ENCODE measurements at places on chromosomes 13 and 19.

DNA sequence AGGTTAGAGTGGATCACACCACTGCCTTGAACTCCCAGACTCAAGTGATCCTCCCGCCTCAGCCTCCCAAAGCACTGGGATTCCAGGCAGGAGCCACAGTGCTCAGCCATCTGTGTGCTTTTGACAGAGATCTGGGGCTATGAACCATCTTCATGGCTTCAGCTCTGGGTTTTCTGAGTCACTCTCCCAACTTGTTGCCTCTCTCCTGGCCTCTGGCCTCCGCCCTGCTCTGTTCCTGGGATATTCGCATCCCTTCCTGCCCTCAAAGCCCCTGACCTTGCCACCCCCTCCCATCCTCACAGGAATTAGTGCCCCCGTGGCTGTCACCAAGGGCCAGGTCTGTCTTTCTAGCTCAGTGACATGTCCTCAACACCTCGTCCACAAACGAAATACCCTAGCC is 5.7 kb upstream of the GMIP start:
- DNase-seq = no peak

DNA sequence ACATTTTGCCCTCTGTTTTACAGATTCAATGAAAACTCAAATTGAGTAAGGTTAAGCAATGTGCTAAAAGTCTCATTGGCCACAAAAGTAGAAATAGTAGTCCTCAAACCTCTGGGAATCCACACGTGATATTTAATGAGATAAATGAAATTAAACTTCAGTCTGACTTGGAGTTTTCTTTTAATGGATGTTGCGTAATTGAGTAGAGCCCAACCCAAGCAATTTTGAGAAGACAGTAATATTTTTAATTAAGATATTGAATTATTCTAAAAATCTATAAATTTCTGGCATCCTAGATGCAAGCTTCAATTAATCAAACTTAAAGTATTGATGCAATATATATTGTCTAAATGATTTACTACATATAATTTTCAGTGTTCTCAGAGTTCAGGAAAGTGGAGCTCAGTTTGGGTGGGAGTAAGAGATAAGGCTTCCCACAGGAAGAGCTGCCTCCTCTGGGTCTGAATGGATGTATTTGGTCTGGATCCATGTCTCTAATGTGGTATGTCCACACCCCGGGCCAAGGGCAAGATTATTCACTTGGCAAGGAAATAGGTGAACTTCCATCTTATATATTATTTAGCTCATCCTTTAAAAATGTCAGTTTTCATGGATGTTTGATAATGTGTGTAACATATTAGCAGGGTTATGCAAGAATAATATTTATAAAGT is 6.9 kb downstream of the MBNL2 start:
- DNase-seq = no peak

DNA sequence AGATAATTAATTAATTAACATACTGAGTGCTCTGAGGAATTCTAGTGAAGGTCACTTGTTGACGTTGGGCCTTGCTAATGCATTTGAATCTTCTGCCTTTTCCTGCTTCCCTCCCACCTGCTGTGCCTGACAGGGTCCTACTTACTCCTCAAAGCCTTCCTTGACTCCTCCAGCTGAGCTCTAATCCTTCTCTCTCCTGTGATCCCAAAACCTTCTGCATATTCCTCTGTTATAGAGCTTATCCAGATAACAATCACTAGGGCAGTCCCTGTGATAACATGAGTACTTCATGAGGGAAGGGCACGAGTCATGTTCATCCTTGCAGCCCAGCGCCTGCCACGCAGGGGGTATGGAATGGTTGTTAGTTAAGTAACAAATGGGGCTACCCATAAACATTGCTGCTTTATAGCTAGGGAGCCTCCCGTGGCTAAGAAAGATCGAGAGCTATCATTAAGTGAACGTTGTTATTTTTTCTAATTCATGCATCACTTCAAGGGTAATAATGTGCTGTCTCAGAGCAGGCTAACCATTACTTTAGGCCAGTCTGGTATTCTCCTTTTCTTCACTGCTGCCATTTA is 19.1 kb upstream of the SPATA13 start:
- no peak for DNase-seq

DNA sequence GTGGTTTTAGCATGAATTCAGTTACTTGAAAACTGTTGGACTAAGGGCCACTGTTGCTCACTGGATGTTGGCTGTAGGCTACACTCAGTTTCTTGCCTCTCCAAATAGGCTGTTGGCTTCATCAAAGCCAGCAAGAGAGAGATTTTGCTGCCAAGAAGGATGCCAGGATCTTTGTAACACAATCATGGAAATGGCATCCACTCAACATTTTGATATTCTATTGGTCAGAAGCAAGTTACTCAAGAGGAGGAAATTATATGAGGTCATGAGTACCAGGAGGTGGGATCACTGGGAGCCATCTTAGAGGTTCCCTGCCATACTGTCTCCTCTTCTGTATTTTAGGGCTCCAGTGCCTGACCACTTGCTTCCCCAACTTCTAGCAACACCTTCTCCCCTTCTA is 30.6 kb downstream of the SYDE1 start:
- DNase-seq = no peak

- peak; percentile 4 for DNase-seq
Observed at GRCh38 chr13:31124204-31124603, 37.5 kb downstream of the HSPH1 start.

DNA sequence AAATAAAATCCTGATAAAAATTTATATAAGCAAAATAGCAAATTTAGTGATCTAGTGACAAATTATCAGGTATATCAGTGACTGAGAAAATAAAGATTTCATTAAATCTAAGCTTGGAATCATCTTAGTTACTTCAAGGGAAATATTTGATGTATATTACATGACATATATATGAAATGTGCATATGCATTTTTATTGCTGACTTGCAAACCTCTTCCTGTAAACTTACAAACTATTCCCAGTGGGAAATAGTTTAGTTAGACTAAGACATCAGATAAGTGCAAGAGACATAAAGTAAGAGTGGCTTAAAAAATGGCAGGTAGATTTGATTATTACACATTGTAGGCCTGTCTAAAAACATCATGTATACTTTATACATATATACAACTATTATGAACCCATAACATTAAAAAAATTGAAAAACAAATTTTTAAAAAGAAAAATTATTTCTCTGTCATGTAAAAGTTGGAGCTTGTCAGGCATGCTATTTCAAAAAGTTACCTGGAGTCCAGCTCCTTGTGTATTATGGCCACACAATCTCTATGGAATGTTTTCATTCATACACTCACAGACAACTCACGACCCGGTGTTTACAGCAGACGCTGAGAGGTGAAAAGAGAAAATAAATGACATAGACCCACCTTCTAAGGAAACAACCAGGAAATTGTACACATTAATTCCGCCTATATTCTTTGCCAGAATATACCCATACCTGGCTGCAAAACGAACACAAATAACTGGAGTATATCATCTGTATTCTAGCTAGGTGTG is 724.5 kb downstream of the SLITRK6 start:
- DNase-seq = no peak

DNA sequence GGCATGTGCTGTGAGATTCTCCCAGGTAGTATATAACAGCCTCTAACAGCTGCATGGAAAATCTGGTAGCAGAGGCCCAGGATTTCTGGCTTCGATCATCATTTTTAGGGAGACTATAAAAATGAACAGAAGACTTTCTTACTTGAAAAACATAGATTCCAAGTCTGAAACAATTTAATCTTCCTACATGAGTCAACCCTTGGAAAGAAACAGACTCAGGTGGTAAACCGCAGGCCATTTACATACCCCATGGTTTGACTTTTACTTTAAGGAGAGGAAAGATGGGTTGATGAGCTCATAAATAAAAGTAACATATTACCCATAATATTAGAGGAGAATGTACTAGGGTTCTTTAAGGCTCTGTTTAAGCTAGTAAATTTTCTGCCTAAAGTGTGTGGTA is 121.6 kb downstream of the CYSLTR2 start:
- no peak for DNase-seq

- no peak for DNase-seq
Observed at GRCh38 chr19:51333836-51334460, 8.0 kb downstream of the VSIG10L start.
